ENCODE measurements at places on chromosomes 5 and 9.

- no peak for DNase-seq
These were observed 7.0 kb upstream of the HK3 start for GRCh38 chr5:176906126-176906525.

- peak; percentile 47 for DNase-seq
These were observed 24.0 kb downstream of the ADAMTSL2 start for GRCh38 chr9:133558191-133559126.

DNA sequence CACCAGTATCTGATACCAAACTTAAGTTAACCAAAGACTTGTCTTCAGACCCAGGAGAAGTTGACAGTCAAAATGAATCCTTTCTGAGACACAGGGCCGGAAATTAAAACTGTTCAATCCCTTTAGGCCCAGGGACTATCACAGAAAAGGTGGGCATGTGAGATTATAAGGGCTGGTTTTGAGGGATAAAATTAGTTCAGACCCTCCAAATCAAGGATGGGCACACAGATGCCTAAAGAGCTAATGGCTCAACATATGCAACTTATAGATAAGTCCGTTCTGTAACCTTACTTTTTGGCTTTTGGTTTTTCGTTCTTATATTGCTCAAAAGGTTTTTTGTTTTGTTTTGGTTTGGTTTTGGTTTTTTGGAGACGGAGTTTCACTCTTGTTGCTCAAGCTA, 129.6 kb upstream of the ABCA1 start:
- DNase-seq = no peak

- no peak for DNase-seq
These were observed 162.0 kb upstream of the EFNA5 start for GRCh38 chr5:107832746-107833145.

- no peak for DNase-seq
These were observed 115.3 kb downstream of the GDNF start for GRCh38 chr5:37724395-37725125.

DNA sequence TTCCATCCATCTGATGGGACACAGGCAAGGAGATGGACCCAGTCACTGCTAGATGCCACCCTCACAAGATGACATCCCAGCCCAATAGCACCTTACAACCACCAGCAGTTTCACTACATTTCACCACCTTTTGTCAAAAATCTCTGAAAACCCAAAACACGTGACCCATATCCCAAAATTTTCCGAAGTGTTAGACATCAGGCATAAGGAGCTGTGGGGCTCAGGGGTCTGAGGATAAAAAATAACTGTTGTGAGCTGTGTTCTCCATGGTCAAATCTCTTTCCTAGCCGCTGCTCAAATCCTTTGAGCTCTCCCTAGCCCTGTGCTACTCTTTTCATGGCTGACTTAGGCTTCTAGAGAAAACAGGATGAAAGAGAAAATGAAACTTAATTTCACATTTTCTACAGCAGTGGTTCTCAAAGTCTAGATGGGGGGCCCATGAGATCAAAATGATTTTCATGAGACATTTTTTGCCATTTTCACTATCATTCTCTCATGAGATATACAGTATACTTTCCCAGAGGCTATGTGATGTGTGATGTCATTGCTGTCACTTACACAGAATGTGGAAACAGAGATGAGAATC, 40.7 kb downstream of the TIMD4 start:
- peak; percentile 10 for DNase-seq

- DNase-seq = peak; percentile 41
These were observed 381 bp downstream of the MED22 start for GRCh38 chr9:133347515-133347984.

DNA sequence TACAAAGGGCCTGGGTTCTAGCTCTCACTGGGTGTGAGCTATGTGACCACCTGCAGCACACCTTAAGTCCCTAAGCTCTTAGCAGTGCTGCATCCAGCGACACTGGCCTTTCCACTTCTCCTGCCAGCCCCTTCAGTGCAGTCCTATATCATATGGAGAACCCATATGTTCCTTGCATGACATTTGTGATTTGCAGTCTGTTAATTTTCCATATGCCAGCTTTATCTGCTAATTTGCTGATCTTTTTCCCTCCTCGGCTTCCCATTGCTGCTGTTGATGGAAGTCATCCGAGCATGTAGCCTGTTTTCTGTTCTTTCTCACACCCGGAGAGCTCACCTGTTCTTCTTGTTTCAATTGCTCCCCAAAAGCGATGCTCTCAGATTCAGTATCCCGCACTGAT, 23.2 kb downstream of the PRDM6 start:
- no peak for DNase-seq

DNA sequence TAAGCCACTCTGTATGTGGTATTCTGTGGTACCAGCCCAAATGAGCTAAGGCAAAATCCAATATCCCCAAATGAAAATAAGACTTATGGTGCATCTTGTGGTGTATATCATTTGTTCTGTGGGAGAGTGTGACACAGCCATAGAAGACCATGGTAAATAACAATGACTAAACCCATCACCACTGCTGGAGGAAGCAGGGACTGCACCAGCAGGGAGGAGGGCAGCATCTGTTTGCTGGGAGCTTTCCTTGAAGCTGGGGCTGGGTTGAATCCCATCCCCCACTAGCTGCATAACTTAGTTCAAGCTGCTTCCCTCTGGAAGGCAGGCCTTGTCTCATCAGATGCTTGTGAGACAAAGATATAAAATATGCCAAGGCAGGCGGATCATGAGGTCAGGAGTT, 14.2 kb downstream of the GADD45G start:
- DNase-seq = no peak

- no peak for DNase-seq
These were observed 84.9 kb downstream of the SPOCK1 start for GRCh38 chr5:137414112-137414755.

DNA sequence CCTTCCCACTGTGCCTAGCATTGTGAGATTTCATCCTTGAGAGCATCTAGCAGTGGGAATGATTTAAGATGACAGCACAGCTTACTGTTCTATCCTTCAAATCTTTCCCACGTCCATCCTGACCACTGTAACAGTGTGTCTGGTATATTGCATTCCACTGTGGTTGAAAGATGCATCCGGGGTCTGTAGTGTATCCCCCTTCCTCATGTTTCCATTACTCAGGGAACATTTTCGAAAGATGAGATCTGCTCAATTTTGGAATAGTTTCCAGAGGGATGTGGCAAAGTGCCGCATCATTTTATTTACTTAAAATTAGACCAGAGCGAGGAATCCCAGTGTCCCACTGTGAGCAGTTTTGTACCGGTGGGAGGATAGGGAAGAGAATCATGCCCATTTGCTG, 407.1 kb upstream of the PAPPA start:
- no peak for DNase-seq

- DNase-seq = no peak
These were observed 124.3 kb downstream of the RASEF start for GRCh38 chr9:82938426-82939218.

DNA sequence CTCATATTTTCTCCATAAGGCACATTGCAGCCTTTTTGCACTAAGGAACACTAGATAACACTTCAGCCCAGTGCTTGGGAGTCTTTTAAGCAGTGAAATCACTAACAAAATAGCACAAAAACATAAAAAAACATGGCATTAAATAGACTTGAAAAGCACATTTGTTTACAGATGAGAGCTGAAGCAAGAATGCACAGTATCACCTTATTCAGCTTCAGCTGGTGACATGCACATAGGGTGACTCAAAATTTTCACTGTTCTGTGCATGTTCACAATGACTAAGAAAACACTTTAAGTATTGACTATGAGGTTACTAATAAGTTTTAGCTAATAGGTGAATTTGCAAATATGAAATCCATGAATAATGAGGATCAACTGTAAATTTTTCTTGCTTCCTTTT, 293.9 kb upstream of the TARS1 start:
- DNase-seq = no peak

GRCh38 chr5:111386832-111387162, 125.5 kb downstream of the STARD4 start:
- no peak for DNase-seq

Measured in suppressor macrophage treated with lipopolysaccharide for 4 hours (primary cell).